ENCODE measurements at places on chromosomes 5 and 9.

DNA sequence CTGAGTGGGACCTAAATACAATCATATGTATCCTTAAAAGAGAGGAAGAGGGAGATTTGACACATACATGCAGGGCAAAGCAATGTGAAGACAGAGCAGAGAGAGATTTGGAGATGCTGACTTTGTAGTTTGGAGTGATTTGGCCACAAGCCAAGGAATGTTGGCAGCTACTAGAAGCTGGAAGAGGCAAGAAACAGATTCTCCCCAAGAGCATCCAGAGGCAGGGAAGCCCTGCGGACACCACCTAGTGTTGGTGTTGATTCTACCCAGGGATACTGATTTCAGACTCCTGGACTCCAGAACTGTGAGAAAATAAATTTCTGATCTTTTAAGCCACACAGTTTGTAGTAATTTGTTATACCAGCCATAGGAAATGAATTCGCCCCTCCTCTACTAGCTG, 64.9 kb upstream of the OSMR start:
- DNase-seq: no peak

DNA sequence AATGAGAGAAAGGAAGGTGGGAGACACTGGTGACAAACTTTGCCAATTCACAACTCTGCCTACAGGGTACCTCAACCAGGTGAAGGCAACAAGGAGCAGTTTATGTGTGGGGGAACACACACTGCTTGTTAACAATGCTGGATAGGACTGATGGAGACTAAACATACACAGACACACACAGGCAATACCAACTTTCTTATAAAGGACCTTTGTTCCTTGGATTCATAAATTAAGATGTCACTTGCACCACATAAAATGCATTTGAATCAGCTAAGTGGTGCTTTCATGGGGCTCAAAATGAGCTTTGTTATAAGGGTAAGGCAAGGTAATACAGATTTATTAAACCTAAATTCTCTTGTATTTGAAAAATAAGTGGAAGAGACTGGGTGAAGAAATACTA, 4.0 kb downstream of the TSTD2 start:
- DNase-seq: no peak

DNA sequence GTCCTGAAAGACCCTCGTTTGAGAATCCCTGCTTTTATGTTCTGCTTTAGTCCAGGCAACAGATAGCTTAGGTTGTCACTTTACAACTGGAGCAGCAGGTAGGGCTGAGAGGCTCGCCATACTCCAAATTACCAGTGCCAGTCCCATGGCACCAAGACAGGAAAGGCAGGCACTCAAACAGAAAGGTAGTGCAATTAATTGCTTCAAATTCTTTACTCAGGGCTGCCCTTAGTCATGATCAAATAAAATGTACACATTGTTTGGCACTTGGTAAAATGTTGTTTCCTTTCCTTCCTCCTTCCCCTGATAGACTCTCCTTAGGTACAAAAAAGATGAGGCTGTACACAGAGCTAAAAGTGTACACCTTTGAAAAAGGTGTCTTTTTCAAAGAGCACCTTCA, 115.8 kb upstream of the CCDC152 start:
- no peak for DNase-seq

GRCh38 chr9:134210511-134210907, 46.1 kb upstream of the RNU6ATAC start:
- DNase-seq: no peak

DNA sequence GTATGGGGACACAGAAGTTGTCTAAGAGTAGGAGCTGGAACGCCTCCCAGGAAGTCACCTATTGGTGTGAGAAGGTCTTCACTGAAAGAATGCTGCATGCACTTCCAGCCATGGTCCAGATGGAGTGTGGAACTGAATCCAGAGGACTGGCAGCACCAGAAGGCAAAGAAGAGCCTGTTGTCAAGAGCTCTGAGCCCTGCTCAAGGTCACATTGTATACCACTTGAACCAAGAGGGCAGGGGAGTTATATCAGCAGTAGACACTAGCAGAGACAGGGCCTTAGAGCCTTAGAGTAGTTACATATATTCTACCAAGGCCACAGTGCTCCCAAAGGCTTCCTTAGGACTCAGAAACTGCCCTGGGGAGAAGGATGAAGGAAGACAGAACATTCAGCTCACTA, 130.8 kb upstream of the POC5 start:
- no peak for DNase-seq

GRCh38 chr5:110463106-110463505, 263.4 kb downstream of the TMEM232 start:
- DNase-seq: no peak

GRCh38 chr5:120967366-120967765, 503.3 kb downstream of the PRR16 start:
- no peak for DNase-seq
